ENCODE measurements at places on chromosomes 13 and 19.

GRCh38 chr13:109651854-109652253 is 134.5 kb downstream of the IRS2 start:
- no peak for DNase-seq

DNA sequence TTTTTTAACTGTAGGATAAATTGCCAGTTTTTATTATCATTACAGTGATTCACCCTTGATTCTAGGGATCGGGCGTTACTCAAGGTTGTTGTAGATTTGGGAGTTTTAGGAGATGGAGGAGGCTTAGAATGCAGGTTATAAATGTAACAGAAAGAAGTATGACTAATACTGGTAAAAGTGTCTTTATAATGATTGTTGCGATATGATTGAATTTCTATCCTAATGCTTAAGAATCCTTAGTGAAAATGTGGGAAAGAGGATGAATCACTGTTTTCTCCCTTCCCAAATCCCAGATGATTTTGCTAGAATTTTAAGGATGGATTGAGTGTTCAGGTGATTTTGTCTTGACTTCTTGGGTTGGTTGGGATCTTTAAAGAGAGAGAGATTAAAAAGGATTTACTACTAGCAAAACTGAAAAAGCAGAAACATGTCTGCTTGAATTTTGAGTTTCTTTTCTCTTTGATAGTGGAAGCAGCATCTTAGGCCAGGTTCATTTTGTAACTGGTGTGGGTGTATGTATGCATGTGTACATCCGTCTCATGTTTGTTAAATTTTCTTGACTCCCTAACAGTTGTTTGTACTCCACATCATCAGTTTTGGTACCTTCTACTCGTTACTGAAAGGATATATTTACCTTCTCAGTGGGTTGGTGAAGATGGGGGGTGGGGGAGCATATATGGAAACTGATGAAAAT is 25.9 kb downstream of the ARHGAP35 start:
- no peak for DNase-seq

DNA sequence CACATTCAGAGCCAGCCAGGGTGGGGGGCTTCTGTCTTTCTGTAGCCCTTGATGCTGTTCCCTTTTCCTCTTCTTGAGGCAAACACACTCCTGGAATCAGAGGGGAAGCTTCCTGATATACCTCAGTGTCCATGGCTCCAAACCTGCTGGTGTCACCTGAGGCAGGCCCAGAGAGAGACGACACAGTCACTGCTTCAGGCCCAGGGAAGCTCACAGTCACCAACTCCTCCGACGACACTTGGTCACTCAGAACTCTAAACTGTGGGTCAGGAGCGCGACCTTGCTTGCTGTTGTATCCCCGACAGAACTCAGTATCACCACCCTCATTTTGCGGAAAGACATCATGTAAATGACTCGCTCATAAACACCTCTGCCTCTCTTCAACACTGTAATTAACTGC is 1.1 kb downstream of the ATP13A1 start:
- no peak for DNase-seq

GRCh38 chr19:27774337-27774736 is 1438.6 kb downstream of the UQCRFS1 start:
- peak; percentile 24 for DNase-seq

- peak; percentile 91 for DNase-seq
Measured at GRCh38 chr19:6801485-6802086, 29.1 kb downstream of the VAV1 start.

DNA sequence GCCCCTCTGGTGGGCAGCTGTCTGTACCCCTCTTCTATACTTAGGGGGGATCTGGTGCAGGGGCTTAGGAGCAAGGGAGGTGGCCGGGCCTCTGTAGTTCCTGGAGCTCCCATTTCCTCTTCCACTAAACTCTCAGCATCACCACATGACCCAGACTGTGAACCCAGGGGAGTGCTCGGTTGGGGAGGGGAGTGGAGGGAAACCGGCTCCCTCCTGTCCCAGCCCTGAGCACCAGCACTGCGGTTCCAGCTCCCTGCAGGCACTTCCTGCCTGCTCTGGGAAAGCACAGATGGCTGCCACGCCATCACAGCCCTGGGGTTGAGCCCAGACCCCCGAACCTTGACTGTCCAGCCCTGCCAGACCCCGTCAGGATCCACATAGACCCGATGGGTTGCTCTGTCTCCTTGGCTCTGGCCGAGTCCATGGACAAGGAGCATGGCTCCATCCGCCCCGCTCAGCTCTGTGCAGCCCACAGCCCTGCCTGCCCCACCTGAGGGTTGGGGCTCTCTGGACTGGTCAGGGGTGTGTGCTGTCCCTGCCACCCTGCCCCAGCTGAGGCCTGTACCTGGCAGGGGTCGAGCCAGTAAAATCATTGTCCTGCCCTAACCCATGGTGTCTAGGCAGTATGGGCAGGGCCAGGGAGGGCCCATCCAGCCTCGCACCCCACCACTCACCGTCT is 36.0 kb upstream of the SLC7A10 start:
- no peak for DNase-seq

DNA sequence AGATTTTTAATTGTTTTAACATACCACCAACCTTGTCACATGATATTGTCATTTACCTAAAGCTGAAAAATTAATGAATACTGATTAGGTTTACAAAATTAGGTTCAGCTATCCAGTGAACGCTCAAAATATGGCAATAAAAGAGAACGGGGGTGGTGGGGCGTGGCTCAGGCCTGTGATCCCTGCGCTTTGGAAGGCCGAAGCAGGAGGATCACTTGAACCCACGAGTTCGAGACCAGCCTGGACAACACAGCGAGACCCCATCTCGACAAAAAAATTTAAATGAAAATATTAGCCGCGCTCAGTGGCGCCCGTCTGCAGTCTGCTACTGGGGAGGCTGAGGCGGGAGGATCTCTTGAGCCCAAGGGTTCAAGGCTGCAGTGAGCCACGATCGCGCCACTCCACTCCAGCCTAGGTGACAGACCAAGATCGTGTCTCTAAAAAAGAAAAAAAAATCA is 516 bp upstream of the FAM32A start:
- DNase-seq, result no peak

- no peak for DNase-seq
Measured at GRCh38 chr19:39438270-39438934, 2.7 kb upstream of the RPS16 start.

DNA sequence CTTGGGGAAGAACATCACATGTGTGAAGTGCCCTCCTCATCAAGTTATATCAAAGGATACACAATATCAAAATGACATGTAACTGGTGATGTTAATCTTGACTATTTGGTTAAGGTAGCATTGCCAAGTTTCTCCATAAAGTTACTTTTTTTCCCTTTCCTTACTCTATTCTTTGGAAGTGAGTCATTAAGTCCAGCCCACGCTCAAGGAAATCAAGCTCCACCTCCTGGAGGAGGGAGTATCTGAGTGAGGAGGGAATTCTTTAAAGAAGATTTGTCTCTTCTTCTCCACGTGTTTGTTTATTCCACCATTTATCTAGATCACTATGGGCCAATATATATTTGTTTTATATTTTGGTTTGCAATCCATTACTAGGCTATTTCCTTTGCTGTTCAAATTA is 33.6 kb upstream of the FNDC3A start:
- DNase-seq, result no peak

GRCh38 chr19:36110487-36111199 is at the start of gene OVOL3:
TSS of gene OVOL3 (plus strand) at chr19:36111143. CDS start at chr19:36111203, 60 bp downstream.
- DNase-seq, result no peak

DNA sequence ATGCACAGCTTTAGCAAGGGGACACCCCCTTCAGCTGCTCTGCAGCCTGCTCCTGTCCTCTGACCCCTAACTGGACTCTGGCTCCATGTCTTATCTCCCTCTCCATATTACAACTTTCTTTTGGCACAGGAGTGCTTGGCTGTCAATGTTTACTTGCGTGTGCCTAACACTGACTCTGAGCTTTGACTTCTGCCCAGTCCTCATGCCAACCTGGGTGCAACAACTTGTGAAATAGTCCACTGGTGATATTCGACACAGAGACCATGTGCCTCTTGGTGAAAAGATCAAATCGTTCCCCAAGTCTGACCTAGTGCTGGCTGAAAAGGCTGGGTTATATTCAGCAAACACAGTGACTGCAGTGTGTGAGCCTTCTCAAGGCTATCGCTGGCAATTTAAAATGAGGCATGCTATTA is 34.1 kb upstream of the KLF12 start:
- no peak for DNase-seq

GRCh38 chr19:46015687-46016425 is 7.0 kb downstream of the PGLYRP1 start:
- DNase-seq, result peak; percentile 61

DNA sequence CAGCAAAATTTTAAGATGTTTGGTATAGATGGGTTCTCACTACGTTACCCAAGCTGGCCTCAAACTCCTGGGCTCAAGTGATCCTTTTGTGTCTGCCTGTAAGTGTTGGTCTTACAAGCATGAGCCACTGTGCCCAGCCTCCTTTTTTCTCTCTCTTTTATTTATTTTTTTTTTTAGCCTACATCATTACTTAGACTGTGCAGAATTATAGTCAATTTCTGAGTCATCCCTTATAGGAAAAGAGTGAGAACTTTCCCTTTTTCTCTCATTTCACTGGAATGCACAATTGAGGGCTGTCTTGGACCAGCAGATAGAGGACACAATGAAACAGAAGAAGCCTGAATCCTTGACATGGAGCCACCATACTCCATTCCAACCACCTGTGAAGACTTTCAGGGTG is 13.3 kb downstream of the TSKS start:
- no peak for DNase-seq

DNA sequence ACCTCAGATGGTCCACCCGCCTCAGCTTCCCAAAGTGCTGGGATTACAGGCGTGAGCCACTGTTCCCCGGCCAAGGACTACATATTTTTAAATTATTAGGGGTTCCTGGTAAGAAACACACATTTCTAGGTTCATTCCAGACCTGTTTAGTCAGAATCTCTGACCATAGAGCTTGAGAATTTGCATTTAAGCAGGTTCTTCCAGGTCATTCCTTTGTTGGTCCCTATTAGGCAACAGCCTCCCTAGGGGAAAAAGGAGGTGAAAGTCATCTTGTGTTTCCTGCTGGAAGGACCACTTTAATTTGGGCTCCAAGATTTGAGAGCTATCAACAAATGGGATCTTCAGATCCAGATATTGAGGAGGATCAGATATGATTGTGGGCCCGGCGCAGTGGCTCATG is 16.3 kb downstream of the S1PR2 start:
- DNase-seq, result no peak

DNA sequence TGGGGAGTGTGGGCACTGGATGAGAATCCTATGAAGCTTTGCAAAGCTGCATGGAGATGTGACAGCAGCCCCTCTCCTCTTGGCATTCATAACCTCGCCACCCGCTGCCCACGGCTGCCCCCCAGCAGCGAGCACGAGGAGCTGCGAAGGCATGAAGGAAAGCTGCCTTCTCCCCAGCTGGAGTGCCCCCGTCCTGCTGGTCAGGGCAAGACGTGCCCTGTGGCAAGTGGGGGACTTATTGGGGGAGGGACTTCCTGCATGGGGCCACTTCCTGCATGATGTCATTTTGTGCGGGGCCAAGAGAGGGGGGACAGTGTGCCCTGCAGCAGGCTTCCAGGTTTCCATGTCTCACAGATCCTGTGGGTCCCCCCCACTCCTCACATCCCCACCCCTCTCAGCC is 85.9 kb downstream of the TSHZ3 start:
- no peak for DNase-seq

DNA sequence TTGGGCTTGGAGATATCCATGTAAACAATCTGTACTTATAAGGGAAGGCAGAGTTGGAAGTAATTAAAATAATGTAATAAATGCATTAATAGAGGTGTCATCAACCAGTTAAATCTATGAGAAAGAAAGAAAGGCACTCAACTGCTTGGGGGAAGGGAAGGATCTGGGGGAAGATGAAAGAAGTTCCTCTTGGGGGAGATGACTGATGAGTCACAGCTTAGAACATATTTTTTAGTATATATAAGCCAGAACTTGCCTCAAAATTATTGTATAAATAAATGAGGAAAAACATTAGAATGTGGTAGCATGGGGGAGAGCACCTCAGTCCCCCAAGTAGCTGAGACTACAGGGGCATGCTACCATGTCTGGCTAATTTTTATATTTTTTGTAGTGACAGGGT is 205.8 kb downstream of the GGACT start:
- DNase-seq, result no peak

DNA sequence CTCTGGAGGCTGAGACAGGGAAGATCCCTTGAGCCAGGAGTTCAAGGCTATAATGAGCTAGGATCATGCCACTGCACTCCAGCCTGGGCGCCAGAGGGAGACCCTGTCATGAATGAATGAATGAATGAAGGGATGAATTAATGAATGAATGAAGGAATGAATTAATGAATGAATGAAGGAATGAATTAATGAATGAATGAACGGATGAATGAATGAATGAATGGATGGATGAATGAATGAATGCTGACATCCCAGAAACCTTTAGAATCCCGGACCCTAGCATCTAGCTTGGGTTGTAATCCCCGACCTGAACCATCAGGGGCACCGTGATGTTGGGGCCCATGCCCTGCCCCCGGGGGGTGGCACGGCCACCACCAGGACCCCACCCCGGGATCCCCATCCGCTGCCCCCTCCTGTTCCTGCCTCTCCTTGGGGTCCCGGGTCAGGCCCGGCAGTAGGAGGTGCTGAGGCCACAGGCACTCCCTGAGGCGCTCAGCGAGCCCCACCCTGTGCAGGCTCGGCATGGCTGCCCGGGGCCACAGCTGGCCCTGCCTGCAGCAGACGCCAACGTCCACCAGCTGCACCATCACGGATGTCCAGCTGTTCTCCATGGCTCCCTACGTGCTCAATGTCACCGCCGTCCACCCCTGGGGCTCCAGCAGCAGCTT is 3.4 kb downstream of the EBI3 start:
- no peak for DNase-seq

- no peak for DNase-seq
Measured at GRCh38 chr19:566403-566802, 6.0 kb upstream of the BSG start.

GRCh38 chr13:32545083-32545482 is 6.5 kb upstream of the N4BP2L2 start:
- no peak for DNase-seq

GRCh38 chr13:87052731-87053130 is 618.4 kb upstream of the SLITRK5 start:
- no peak for DNase-seq

DNA sequence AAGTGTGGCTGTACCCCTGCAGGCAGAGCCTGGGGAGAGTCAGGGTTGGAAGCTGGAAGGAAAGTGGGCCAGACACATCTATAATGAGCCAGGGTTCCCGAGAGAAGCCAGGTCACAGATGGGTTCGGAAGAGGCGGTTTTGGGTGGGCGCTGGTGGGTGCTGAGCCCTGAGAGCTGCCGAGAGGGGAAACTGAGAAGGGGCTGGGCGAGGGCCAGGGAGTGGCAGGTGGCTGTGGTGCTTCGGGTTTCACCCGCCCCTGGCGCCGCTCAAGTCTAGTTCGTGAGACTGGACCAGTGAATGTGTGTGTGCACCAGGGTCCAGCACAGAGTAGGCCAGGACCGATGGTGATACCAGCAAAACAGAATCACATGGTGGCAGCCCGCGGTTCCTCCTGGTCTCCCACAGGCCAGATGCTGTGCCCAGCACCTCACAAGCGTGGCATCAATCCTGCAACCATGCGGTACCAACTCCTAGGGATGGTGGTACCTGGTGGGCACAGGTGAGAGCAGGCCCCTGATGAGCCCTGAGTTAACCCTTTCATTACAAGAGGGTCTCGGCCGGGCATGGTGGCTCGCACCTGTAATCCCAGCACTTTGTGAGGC is 1.8 kb upstream of the LRRC4B start:
- no peak for DNase-seq

Data from activated CD8-positive, alpha-beta T cell treated with anti-CD3 and anti-CD28 coated beads, Interleukin-2, amount 10 ng/mL, durations not matched to agents 7 days and 5 days (primary cell).